MV-4-11 (cell line): ENCODE measurements at places on chromosomes 1 and 21.

GRCh38 chr1:239008568-239008967 lies 377.8 kb upstream of the CHRM3 start:
- DNase-seq, result no peak

- DNase-seq, result no peak
Observed at GRCh38 chr1:53918343-53918742, 24.4 kb downstream of the DIO1 start.

DNA sequence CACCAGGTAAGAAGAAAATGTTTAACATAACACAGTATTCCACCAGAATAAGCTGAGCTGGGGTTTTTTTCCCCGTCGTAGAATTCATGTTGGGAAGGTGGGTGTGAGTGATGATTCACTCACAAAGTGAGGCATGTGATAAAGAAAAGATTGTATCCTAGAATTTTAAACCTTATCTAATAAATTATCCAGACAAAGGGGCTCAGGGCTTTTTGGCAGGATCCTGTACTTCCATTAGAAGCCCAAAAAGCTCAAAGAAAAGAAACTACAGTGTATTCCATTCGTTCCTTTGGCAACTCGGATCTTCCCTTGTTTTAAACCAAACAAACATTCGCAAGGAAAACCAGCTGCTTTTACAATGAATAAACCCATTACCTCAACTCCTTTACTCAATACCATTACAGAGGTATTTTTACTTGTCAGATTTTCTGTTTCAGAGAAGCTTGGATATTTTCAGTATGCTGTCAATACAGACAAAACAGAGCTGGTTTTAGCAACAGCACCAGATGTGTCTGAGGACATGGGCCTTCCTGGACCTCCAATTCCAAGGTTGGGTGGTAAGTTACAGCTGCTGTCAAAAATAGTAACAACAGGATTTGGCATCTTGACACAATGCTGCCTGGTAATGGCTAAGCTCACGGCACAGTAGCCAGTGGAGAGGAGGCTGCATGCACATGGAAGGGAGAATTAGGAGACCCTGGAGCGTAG lies 159.9 kb upstream of the RUNX1 start:
- DNase-seq, result no peak

DNA sequence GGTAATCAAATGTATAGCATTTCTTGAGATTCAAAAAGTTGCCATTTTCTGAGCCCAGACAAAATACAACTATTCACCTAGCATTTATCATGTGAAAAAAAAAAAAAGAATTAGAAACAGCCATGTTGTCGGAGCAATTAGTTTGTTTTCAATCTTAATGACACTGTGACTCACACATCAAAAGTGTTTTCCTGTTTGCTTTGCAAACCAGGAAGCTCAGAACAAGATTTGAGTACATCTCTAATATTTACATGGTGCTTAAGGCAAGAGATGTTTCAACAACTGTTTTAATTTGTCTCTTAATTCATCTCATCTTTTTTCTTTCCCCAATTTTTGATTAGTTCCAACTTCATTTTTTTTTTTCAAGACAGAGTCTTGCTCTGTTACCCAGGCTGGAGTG lies 62.5 kb upstream of the CAPZB start:
- DNase-seq, result no peak

DNA sequence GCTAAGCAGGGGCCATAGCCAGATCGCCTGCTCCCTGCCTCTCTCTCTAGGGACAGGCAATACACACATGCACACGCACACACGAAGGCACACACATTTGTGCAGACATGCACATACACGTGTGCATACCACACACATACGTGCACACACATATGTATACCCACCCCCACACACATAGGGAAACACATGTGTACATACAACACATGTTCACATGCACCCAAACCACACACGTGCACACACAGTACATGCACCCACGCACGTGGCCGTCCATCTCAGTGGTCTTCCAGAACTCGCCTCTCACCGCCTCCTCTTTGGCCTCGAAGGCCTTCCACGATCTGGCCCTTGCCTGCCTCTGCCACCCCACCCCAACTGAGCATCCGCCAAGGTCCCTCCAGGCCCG lies 25.3 kb upstream of the PEX10 start:
- no peak for DNase-seq

- DNase-seq, result no peak
Observed at GRCh38 chr1:93810316-93810715, 68.7 kb downstream of the DNTTIP2 start.
